Stimulated activated CD4-positive, alpha-beta T cell treated with anti-CD3 and anti-CD28 coated beads, TNF-alpha, amount 100 ng/mL, for 4 hours (primary cell): ENCODE measurements at places on chromosomes 12 and 14.

DNA sequence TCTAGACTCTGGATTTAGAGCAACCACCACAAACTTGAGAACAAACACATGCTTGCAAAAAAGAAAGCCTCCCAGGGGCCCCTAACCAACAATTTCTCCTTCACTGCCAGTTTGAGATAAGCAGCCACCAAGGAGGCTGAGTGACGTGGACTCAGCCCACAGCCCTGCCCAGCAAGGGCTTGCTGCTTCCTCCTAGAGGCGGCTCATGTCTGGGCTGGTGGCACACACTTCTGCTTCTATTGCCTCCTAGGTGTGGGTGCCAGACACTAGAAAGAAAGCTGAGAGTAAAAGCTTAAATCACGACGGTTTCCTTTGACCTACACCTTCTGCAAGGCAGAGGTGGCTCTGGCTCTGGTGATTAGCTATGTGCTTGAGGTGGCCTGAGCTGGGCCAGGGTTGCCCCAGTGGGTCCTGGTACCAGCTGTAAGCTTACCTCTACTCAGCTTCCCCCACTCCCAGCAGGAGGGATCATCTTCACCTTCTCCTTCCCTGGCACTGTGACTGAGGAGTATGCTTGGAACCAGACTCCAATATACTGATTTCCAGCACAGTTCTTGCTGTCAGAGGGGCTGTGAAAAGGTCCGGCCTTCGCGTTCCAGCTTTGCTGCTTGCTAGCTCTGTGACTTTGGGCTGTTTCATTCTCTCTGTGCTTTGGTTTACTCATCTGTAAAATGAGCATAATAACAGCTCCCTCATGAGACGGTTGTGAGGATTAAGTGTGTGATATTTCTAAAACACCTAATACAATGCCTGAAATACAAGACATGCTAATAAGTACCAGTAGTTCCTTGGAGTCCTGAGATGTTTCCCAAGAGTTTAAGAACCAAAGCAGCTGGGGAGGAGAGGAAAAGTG, 89.7 kb upstream of the PARP11 start:
- DNase-seq = peak; percentile 12

DNA sequence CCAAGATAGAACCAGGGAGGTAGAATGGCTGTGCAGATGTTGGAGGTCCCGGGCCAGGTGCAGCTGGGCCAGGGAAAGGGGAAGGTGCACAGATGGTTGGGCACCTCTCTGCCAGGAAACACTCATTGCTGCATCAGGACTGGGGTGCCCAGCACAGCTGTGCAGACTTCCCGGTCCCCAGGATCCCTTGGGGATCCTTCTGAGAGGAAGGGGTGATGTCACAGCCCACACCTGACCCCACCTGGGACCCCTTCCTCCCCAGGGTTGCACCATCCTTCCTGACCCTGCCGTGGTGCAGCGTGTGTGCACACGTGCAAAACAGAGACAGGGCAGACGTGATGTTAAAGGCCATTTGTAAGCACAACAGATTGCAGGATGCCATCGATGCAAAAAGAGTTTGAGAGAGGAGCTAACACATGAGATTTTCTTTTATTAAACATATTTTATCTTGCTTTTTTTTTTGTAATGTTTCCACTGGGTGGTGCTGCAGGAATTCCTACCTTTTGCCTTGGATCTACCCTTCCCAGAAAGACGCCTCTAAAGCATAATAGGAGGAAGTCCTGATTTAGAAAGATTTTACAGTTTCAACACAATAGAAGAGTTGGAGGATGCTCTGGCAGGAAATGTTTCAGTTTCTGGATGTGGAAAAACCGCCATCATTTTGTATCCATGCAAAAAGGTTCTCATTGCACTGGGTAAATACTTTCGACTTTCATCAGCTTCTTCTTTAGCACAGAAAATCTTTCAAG, 14.8 kb downstream of the ELK3 start:
- no peak for DNase-seq

- DNase-seq = no peak
Measured at GRCh38 chr14:103343164-103343879, 9.3 kb downstream of the EIF5 start.

- no peak for DNase-seq
Measured at GRCh38 chr14:89618330-89618708, 201.3 kb upstream of the FOXN3 start.

DNA sequence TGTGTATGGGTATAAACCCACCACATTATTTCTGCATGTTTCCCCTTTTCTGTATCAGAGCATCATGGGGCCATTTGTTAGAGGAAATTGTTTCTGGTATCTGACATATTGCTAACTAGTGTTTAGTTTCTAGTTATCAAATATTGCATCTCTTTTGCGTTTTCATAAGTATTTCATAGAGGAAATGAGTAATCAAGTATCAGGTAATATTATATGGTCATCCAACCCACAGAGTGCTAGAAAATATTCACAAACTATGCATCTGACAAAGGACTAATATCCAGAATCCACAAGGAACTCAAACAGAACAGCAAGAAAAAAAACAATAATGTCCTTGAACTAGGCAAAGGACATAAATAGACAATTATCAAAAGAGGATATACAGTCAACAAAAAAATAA, 258.9 kb upstream of the LRIG3 start:
- no peak for DNase-seq

DNA sequence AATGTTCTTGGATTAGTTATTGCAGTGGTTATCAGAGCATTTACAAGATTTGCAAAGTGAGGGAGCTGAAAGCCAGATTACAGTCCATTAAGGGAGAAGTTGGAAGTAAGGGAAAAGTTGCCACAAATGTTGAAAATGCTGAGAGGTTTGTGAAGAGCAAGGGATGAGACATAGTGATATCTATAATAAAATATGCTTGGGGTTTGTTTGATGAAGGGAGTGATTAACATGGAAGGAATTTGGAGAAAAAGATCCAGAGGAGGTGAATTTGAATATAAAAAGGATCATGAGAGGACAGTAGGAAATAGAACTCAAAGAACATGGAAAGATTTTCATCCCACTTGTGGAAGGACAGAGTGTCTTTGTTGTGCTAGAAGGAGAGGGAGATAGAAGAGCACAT, 19.3 kb upstream of the CCER1 start:
- DNase-seq = no peak
